ENCODE measurements at places on chromosomes 5 and 9.
A peak's percentile ranks its signal among the peaks of the same experiment; 100 is the strongest.

GRCh38 chr9:22033012-22033630 lies 24.0 kb upstream of the CDKN2B start:
- DNase-seq: peak; percentile 86

DNA sequence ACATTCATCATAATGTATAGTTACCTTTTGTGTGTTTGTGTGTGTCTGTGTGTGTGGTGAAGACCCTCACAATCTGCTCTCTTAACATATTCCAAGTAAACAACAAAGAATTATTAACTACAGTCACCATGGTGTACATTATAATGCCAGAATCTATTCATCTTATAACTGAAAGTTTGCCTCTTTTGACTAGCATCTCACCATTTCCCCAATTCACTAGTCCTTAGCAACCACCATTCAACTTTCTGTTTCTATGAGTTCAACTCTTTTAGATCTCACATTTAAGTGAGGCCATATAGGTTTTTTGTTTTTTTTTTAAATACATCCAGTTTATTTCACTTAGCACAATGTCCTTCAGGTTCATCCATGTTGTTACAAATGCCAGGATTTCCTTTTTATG lies 83.6 kb downstream of the SMC2 start:
- no peak for DNase-seq

DNA sequence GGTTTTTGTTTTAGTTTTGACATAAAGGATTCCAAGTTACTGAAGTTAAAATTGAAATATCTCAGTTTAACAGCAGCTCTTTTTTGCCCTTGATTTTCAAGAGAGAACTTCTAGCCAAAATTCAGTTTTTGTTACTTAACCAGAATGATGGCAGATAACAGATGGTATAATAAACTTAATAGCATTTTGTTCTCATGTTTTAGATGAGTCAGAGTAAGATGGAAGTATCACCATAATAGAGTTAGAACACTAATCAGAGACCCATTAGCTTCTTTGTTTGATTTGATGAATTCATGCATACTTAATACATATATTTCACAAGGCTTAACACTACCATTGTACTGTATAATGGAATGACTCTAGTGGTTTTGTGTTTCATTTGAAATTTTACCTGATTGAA lies 11.9 kb downstream of the ZCCHC9 start:
- no peak for DNase-seq

GRCh38 chr5:171311322-171312077 lies 2.5 kb downstream of the TLX3 start:
- DNase-seq: peak; percentile 27

- DNase-seq: no peak
These were observed 20.6 kb downstream of the EMB start for GRCh38 chr5:50420343-50420935.

GRCh38 chr9:115593587-115594091 lies 475.7 kb upstream of the TNC start:
- DNase-seq: peak; percentile 45

DNA sequence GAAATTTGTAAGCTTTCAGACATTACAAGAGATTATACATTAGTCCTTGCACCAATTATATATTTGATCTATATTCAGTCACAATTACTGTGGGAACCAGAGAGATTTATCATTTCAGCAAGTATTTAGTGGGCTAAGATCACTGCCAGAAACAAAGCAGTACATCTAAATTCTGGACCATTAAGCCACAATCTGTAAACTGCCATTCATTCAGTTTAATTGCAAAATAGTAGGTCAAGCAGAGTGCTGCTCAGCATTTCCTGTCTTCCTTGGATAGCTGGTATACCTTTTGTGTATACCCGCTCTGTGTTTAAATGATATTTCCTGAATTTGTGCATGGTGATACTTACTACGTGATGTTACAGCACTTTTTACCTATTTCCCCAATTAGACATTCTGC lies 42.6 kb downstream of the CDH10 start:
- DNase-seq: no peak

DNA sequence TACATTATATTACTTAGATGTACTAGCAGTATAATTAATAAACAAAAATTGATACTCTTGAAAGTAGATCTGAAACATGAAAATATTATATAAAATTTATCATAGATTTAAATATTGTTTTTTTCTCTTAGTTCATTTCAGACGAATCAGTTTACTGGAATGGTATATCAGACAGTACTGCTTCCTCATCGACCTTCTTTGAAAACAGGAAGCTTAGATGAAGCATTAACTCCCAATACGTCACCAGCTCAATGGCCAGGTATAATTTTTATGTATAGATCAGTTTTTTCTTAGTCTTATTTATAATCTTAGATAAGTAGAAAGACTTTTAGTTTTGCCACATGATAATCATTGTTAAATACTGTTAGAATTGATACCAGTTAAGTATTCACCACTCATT lies 106.3 kb downstream of the DMXL1 start:
- no peak for DNase-seq

GRCh38 chr5:10567121-10567591 lies 3.3 kb downstream of the ANKRD33B start:
- DNase-seq: no peak

GRCh38 chr9:79201636-79202035 lies 370.1 kb upstream of the TLE4 start:
- DNase-seq: no peak

DNA sequence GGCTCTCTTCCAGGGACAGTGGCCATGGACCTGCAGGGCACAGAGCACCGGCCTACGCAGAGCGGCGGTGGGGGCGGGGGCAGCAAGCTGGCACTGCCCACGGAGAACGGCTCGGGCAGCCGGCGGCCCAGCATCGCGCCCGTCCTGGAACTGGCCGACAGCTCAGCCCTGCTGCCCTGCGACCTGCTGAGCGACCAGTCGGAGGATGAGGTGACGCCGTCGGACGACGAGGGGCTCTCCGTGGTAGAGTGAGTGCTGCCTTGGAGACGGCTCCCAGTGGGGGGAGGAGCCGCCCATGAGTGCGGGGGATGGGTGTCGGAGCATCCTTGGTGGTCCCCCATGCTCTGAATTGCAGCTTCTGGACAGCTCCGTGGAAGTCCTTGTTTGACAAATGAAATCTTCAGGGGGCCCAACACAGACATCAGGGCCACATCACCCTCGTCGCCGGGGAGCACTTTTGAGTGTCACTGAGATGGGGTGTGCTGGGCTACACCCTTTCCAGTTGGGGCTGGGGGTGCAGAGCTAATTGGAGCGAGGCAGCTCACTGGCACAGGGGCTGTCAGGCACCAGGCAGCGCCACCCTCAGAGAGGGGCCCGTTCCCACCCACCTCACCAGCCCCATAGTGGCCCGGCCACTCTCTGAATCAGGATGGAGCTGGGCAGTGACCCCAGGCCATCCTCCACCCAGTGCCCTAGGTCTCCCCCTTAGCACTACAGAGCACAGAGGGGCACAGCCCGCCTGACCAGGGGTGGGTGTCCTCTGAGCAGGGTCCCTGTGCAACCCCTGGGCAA lies 70.9 kb downstream of the KCNT1 start:
- no peak for DNase-seq

DNA sequence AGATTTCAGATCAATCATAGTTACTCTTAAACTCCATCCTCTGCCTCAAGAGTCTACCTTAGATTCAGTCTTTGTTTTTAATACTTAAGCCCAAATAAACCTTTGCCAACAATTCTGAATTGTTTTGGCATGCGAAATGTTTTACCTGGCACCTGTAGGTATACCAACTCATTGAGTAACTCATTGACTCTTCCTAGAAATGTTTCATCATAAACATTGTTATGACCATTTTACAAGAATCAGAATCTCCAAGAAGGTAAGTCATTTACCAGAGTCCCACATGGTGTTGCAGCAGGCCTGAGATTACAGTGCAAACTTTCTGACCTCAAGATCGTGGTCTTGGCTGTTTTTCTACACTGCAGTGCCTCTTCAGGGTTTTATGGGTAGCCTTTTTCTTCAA lies 750.4 kb downstream of the BRINP1 start:
- DNase-seq: no peak

- DNase-seq: no peak
These were observed 10.5 kb upstream of the NKX2-5 start for GRCh38 chr5:173245319-173246134.

GRCh38 chr9:127224883-127225739 lies 39.5 kb upstream of the GARNL3 start:
- peak; percentile 69 for DNase-seq

DNA sequence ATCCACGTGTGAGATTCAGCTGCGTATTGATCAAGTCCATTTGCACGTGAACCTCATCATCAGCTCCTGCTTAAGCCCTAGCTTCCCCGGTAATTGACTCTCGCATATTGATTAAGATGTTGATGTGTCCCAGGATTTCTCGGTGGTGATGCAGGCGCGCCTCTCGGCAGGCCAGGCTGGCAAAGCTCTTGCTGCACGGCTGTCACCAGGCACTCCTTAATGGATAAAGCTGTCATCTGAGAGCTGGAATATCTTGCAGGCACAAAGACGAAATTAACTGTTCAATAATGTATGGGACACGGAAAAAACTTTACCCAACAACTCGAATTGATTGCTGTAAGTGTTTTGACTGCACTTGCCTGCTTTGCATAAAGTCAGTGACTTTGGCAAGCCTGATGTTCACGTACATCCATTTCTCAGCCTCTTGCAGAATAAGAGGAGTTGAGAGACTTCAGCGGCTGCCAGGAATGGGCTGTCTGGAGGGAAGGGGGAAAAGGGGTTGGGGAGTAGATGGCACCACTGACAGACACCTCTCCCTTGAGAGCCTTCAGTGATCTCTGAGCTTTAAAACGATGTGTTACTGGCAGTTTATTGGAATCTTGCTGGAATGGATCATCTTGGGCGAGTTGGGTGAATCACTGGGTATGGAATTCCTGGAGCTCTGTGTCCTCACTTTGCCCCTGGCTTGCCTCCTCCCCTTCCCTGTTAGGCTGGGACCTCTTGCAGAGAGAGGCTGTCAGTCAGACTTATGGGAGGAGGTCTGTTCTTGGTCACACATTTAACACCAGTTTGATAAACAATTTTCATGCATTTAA lies 650.3 kb downstream of the CCDC171 start:
- DNase-seq: no peak

GRCh38 chr9:33781736-33782135 lies 13.6 kb upstream of the PRSS3 start:
- no peak for DNase-seq

DNA sequence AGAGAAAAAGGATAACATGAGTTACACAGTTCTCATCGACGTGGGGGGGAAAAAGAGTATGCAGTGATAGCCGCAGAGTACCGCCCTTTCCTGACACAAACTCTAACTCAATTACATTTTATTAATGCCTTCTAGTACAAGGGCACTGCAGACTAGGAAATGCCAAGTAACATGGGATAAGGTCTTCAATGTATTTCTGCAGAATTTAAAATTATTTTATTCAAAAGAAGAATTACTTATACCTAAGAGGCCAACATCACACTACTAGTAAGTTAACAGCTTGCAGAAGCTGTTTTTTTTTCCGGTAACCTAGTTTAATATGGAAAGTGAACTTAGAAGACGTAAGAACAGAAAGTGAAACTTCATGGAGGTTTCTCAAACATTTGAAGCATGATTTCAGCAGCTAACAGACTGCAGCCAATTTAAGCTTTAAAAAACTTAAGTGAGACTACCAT lies 3.9 kb downstream of the SETX start:
- no peak for DNase-seq

DNA sequence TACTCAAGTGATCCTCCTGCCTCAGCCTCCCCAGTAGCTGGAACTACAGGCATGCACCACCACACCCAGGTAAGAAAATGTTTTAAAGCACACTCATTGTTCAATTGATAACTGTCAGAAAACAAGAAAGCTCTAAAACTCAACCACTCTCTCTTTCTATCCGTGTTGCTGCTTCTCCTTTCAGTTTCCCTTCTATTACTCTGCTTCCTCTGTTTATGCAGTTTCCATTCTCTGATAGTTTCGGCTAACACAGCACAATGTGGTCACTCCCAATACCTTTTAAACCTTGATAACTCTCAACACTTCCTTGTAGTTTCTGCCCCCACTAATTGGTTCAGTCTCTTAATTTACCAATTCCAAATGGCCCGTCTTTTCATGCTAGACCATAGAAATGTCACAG lies 59.2 kb upstream of the NR4A3 start:
- no peak for DNase-seq

DNA sequence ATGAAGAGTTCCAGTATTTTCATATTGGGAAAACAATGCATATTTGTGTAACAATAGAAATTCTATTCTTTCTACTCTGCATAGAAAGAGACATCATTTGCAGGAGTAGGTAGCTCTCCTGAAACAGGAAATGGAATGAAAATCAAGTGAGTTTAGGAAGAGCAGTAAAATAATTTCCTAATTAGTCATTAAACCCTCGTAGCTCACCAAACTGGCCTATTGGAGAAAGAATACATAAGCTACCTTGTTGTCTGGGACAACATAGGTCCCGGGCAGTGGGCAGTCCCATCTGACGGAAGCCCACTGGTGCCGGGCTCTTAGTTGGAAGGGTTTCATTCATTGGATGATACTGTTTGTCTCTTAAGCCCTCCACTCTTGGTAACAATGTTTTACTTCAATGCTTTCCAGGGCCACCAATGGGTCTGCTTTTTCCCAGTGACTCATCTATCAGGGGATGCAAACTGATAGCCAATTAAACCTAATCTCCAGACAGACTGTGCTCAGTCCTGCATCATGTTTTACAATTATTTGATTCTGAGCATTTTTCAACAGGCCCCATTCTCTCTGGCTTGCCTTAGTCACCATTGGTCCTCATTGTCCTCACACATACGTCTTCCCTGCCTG lies 46.5 kb downstream of the GNA14 start:
- no peak for DNase-seq

DNA sequence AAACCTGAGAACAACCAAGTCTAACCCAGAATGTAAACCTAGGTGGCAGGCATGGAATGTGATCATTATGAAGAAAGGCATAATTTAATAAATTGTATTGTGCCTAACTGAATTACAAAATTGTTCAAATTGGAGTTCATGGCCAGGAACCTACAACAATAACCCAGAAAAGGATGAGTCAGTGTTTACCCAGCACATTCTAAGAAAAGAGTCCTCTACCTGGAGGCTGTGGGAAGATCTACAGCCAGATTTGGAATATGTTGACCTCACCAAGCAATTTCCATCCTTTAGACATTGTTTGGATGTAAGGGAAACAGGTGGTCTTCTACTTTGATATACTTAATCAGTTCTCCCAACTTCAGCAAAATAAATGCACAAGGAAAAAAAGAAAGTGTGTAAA lies 152.2 kb downstream of the TMEM161B start:
- DNase-seq: no peak

DNA sequence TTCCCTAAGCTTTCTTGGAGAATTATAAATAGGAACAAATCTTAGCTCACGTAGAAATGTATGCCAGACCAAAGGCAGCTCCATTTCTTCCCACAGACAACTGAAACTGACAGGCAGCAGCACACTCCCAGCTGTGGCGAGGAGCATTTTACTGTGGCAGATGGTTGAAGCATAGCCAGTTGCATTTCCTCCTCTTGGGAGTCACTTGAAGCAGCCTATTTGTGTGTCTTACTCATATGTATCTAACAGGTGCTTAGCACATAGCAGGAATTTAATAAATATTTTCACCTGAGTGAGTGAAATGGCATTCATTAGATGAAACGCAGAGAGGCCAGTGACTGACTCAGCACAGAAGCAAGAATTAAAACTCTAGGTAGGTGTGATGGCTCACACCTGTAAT lies 12.3 kb upstream of the MTMR12 start:
- peak; percentile 93 for DNase-seq

Measured in NCI-H1694 treated with DMSO at 0.1 percent for 48 hours (cell line).